ENCODE measurements at places on chromosomes 2 and 18.

DNA sequence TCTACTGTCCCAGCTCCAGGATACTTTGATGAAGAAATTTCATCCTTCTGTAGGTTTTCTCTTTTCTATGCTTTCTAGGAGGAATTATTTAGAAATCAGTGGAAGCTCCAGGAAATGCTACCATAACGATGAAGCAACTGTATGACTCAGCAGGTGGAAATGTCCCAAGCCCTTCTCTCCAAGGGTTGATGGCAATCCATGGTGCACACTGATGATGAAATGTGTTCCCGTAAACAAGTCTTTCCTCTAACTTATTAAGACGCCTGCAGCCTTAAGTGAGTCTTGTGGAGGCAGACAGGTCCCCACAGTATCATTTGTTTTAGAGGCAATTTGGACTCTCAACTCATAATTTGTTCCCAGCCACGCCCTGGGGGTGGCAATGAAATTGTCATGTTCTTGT, 777.6 kb upstream of the SOX11 start:
- no peak for DNase-seq

- no peak for DNase-seq
Measured at GRCh38 chr18:44927127-44927849, 246.6 kb downstream of the SETBP1 start.

- DNase-seq: no peak
Measured at GRCh38 chr2:27150639-27151230, 1.9 kb downstream of the TCF23 start.

DNA sequence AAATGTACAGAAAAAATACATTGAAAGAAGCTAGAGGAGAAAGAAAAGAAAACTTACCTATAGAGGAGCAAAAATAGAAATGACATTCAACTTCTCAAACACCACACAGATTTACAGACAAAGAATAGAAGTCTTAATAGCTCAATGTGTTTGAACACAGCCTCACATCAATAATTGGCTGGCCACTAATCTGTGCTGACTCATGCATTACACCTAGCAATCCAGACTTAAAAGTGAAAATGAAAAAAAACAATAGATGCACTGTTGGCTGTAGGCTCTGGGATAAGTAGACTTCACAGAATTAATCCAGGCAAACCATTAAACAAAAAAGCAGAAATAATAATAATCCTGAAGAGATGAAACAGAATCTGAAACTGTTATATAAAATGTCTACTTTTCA, 961.3 kb upstream of the CELF4 start:
- DNase-seq: no peak

GRCh38 chr18:73981796-73982195, 165.8 kb downstream of the FBXO15 start:
- no peak for DNase-seq

DNA sequence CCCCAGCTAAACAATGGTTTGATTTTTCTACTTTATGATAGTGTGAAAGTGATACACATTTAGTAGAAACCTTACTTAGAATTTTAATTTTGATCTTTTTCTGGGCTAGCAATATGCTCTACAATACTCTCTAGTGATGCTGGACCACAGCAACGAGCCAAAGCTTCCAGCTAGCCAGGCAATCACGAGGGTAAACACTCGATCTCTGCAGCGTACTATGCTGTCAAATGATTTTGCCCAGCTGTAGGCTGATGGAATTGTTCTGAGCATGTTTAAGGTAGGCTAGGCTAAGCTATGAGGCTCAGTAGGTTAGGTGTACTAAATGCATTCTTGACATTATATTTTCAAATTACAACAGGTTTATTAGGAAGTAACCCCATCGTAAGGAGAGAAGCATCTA, 207.5 kb downstream of the LRRTM4 start:
- DNase-seq: no peak

DNA sequence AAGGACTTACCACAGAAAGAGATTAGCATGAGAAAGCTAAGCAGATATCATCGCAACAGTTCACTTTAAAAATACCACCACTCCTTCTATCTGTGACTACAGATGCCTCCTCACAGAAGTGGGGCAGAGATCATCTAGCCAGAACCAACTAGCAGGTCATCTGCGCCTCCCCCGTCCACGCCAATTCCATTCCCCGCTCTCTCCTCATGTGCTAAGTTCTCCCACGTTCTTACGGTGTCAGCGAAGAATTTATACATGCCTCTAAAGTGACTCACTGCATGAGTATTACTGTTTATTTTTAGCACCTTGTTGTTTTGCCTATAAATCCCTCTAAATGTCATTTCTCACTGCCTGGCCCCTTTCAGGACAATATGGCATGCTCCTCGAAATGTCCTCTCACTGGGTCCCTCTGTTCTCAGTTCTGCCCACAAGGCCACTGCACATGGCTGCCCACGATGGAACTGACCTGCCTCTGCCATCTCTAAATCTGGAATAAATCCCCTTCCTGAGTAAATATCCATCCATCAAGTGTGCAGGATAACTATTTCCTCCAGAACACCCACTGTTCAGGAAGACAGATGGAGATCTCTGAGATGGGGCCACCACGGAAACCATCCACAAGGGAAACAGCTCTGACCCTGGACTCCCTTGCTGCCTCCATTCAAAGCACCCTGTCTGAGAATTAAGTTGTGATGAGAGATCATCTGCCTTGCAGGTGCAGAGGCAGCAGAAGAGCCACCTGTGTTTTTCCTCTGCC, 137.7 kb downstream of the IRS1 start:
- DNase-seq: no peak

DNA sequence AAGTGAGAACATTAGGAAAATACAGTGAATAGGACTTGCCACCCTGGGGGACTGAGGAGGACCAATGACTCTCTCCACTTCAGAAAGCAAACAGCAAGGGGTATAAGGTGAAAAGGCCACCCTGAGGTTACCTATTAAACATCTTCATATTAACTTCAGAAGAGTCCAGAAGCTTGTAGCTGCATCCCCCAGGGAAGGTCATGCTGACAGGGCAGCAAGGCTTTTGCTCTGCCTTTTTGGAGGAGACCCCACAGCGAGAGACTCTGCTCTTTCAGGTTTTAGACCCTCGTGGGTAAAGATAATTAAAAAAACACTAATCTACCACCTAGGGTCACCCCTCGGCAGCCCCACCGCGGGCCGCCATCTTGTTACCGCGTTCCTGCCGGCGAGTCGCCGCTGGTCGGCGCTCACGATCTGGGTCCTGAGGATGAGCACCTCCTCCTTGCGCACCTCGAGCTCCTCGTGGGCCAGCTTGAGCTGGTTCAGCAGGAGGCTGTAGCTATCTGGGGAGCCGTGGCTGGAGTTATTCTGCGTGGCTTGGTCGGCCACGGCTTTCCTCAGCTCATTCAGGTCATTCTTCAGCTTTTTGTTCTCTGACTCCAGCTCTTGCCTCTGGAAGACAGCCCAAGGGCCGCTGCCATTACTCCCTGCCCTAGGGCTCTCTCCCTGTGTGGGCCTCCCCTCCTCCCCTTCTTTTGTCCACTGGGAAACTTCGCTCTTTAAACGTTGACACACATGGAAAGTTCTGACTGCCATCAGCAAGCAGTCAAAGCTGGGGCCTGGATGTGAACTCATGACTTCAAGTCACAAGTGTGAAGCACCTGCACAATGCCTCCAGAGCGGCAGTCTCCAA, 50.7 kb upstream of the ACAA2 start:
- no peak for DNase-seq

GRCh38 chr2:8148260-8149006, 533.4 kb upstream of the ID2 start:
- no peak for DNase-seq

DNA sequence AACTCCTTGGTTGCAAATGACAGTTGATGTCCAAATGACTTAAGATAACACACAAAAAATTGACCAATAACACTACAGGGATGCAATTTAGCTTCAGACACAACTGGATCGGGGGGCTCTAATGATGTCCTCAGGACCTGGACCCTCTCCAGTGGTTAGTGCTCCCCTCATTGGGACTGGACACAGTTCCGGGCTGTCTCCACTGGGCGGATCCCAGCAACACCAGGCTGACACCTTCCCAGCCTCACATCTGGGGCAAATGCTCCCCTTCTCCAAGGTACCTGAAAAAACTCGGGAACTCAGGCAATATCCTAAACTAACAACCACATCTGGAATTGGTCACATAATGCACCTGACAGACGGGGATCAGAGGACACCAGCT, 48.7 kb downstream of the PSMG2 start:
- no peak for DNase-seq

- DNase-seq: no peak
Measured at GRCh38 chr18:11669271-11669947, 19.7 kb upstream of the GNAL start.

DNA sequence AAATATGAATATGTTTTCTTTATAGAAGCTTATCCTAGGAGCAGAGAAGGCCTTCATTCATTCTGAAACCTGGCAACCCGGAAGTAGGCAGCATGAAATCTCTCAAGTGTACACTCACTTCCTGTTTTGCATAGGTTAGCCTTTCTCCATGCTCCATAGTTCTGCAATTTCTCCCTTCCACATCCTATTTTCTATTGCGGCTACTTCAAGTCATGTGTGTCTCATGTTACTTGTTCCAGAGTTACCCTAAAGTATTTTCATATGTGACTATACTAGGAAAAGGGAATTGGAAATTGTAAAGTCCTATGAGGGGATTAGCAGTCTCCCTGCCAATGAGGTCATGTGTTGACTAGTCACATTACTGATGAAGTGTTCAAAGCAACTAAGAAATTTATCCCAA, 320.6 kb downstream of the NCKAP5 start:
- no peak for DNase-seq

DNA sequence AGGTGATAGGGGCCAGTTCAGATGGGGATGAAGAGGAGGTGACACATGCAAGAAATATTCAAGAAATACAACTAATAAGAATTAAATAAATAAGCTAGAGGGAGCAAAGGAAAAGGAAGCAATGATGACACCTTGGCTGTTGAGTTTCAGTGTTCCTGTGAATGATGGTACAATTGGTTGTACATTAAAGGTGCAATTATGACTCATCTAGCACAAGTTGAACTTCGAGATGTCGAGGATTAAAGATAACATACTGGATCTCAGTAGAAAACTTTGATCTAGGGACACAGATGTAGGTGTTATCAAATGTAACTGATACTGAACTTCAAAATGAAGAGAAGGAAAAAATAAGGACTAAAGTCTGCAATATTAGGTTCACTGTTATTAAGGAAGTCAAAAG, 760.6 kb upstream of the CHAC2 start:
- DNase-seq: no peak

DNA sequence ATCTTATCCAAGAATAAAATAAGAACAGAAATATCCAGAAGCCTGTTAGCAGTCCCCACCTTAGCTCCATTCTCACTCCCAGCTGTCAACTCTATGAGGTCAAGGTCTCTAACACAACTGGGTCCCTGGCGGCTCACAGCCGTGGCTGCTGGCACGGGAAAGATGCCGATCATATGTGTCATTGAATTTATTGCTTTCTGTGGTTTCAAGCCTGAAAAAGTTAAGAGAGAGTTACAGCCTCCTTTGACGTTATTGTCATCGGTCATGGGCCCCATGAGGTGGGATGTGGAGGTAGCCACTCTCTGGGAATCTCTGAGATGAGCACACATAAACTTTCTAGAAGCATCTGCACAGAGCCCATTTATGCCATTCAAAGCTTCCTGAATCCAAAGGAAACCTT, 28.7 kb upstream of the CABLES1 start:
- no peak for DNase-seq

GRCh38 chr2:46849721-46850556, 65.7 kb downstream of the MCFD2 start:
- DNase-seq: no peak

DNA sequence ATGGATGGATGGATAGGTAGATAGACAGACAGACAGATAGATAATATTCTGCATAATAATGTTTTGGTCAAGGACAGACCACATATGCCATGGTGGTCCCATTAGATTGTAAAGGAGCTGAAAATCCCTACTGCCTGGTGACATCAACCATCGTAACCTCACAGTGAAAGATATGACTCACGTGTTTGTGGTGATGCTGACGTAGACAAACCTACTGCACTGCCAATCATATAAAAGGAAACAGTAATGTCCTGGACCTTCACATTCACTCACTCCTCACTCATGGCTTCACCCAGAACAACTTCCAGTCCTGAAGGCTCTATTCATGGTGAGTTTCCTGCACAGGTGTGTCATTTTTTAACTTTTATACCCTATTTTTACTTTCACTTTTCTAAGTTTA, 202.9 kb upstream of the TPO start:
- no peak for DNase-seq

GRCh38 chr2:206481056-206481455, 37.7 kb downstream of the ADAM23 start:
- DNase-seq: no peak

GRCh38 chr2:101076581-101076980, 74.5 kb downstream of the RPL31 start:
- no peak for DNase-seq

GRCh38 chr2:77009307-77009706, 512.9 kb downstream of the LRRTM4 start:
- no peak for DNase-seq

DNA sequence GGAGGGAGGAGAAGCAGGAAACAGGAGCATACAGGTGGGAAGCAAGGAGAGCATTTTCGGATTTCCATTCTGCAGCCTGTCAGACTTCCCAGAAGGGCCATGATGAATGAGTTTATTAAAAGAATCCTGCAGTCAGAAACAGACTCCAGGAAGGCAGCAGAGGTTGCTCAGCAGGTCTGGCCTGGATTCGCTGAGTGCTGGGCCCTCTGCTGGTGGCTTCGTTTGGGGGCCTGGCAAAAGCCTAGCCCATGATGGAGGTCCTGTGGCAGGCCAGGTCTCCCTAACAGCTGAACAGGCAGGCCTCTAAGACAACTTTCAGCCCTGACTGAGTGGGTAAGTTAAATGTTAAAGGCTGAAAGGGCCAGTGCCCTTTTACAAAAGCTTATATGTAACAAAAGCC, 108.2 kb upstream of the CAPN13 start:
- no peak for DNase-seq

DNA sequence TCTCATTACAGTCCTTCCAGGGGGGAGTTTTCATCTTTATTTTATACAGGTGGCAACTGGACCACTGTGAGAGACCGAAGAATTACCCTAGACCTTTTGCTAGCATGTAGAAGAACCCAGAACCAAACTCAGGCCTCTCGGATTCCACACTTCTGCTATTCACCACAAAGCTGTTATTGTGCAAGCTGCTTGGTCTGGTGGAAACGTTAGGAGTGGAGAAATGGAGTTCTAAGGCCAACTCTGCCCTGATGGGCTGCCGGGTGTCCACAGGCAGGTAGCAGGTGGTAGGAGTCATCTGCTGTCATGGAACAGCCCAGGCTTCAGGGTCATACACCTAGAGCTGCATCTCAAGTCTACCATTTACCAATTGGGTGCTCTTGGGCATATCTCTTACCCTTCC, 218.8 kb downstream of the BCL11A start:
- no peak for DNase-seq

Data from activated naive CD8-positive, alpha-beta T cell treated with anti-CD3 and anti-CD28 coated beads, Interleukin-2, amount 50 U/mL, for 16 hours (primary cell).